NCI-H2171 (cell line): ENCODE measurements at places on chromosomes 11 and 22.

GRCh38 chr11:92396133-92396532 is 171.5 kb downstream of the FAT3 start:
- no peak for DNase-seq

- DNase-seq: no peak
Measured at GRCh38 chr22:23192558-23192957, 12.2 kb downstream of the BCR start.

GRCh38 chr22:23127055-23127756 is 14.6 kb downstream of the RSPH14 start:
- no peak for DNase-seq

GRCh38 chr11:6219359-6219758 is 14.0 kb downstream of the C11orf42 start:
- no peak for DNase-seq

- no peak for DNase-seq
Measured at GRCh38 chr11:88297863-88298262, 39.7 kb downstream of the CTSC start.

DNA sequence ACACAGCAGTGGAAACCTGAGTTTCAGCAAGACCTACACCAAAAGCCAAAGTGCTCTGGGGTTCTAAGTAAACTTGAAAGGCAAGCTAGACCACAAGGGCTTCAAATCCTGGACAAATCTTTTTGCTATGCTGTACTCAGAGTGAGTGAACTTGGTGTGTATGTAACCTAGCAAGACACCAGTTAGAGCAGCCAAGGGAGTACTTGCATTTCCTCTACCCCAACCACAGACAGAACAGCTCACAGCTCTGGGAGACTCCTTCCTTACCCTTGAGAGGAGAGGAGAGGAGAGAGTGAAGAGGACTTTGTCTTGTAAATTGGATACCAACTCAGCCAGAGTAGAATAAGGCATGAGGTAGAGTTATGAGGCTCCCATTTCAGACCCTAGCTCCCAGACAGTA is 71.4 kb downstream of the CTSC start:
- no peak for DNase-seq

DNA sequence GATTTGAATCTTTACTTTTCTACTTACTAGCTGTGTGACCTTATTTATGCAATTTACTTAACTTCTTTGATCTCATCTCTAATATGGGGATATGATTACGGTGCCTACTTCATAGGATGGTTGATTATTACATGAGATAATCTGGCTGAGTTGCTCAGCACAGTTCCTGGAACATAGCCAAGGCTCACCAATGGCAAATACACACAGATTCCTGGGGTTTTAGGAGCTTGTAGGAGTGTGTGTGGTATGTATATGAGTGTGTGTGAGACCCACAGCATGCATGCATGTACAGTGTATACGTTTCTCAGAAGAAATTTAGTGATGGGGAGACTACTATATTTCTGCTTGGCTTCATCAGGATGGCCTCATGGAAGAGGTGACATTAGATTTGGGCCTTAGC is 256.9 kb downstream of the KIRREL3 start:
- no peak for DNase-seq

DNA sequence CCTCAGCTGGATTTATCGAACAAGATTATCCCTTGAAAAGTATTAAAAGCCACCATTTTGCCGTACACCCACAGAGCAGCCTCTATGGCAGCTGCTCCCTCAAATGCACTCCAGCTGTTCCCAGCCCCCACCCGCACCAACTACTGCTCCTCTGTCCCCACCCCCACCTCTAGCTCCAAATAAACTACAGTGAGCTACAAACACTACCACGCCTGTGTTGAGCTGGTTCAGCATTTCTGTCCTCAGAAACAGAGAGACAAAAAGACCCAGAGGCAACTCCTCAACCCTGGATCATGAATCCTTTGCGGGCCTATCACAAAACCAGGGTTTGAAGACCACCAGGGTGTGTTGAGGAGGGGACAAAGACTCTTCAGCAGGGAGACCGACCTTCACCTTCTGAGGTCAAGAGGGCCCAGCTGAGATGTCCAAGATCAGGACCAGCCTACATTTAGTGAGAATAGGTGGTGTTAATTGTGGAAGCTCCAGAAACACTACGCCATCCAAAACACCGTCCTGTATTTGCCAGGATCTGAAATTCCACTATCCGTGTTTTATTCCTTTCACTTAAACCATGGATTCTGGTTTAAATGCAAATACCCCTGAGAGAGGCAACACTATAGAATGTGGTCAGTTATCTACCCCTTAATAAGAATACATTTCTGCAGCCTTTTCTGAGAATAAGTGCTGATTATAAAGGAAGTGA is 195.9 kb downstream of the DSCAML1 start:
- no peak for DNase-seq
